ENCODE measurements at places on chromosomes 3 and 15.

- H3K27me3 ChIP-seq = peaks cover 18% of the 10 kb centered on the region
- no peak overlapping the region for H3K4me3 ChIP-seq
Measured at GRCh38 chr3:16176391-16177030, 2.0 kb downstream of the GALNT15 start.

- H3K4me1 ChIP-seq = no peaks in the 10 kb centered on the region
- H3K27me3 ChIP-seq = no peaks in the 10 kb centered on the region
- no peak overlapping the region for H3K27ac ChIP-seq
- DNase-seq = no peak
Measured at GRCh38 chr3:48039487-48040190, 23.4 kb upstream of the MAP4 start.

- DNase-seq = no peak
- H3K27me3 ChIP-seq = peaks cover 13% of the 10 kb centered on the region
- no peaks in the 10 kb centered on the region for H3K4me1 ChIP-seq
- H3K4me3 ChIP-seq = no peak overlapping the region
- H3K36me3 ChIP-seq = no peaks in the 10 kb centered on the region
Measured at GRCh38 chr15:67385971-67386370, 131.4 kb downstream of the IQCH start.

- DNase-seq = no peak
- H3K36me3 ChIP-seq = no peaks in the 10 kb centered on the region
- H3K4me3 ChIP-seq = no peak overlapping the region
- H3K4me1 ChIP-seq = no peaks in the 10 kb centered on the region
- no peaks in the 10 kb centered on the region for H3K27me3 ChIP-seq
- no peak overlapping the region for H3K27ac ChIP-seq
Measured at GRCh38 chr3:167814441-167814951, 79.0 kb downstream of the SERPINI1 start.

GRCh38 chr3:178140531-178141304, 395.5 kb upstream of the KCNMB2 start:
- no peaks in the 10 kb centered on the region for H3K4me1 ChIP-seq
- no peak overlapping the region for H3K27ac ChIP-seq
- DNase-seq = no peak
- no peaks in the 10 kb centered on the region for H3K27me3 ChIP-seq
- H3K36me3 ChIP-seq = no peaks in the 10 kb centered on the region
- no peak overlapping the region for H3K4me3 ChIP-seq

GRCh38 chr15:91465086-91465485, 365.0 kb downstream of the SV2B start:
- H3K4me3 ChIP-seq = no peak overlapping the region
- H3K27me3 ChIP-seq = peaks cover 5% of the 10 kb centered on the region
- no peaks in the 10 kb centered on the region for H3K4me1 ChIP-seq
- H3K36me3 ChIP-seq = no peaks in the 10 kb centered on the region
- H3K27ac ChIP-seq = no peak overlapping the region

DNA sequence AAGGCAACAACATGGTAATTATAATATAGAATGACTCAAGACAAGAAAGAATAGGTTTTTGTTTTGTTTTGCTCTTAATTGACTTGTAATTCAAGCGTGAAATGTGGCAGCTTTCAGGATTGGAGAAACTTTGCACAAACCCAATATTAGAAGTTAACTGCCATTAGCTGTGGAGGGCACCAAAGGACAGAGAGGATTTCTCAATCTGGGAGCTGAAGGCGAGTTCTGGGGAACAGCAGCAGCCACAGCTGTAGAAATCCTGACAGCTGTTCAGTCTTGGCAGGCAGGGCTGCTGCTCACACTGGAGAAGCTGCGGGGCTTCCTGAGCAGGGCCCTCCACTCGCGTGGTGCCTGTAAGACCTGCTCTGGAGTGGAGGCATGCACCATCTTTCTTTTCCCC, 182.2 kb upstream of the IL12A start:
- H3K4me1 ChIP-seq = no peaks in the 10 kb centered on the region
- H3K36me3 ChIP-seq = no peaks in the 10 kb centered on the region
- DNase-seq = no peak
- H3K27ac ChIP-seq = no peak overlapping the region
- H3K27me3 ChIP-seq = no peaks in the 10 kb centered on the region

DNA sequence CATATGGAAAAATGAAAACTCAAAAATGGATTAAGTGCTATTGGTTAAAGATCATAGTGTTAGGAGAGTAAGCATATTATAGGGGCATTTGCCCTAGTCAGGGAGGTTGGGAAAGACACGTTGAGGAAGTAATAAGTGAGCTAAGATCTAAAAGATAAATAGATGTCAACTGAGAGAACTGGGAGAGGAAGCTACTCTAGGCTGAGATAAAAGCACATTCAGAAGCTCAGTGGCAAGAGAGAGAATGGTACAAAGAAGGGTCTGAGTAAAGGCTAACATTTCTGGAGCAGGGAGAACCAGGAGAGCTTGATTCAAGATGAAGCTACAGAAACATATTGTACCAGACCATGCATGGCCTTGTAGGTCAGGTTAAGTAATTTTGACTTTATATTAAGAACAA, 63.9 kb downstream of the TRPC1 start:
- no peaks in the 10 kb centered on the region for H3K27me3 ChIP-seq
- no peak overlapping the region for H3K4me3 ChIP-seq
- DNase-seq = no peak
- no peaks in the 10 kb centered on the region for H3K4me1 ChIP-seq

DNA sequence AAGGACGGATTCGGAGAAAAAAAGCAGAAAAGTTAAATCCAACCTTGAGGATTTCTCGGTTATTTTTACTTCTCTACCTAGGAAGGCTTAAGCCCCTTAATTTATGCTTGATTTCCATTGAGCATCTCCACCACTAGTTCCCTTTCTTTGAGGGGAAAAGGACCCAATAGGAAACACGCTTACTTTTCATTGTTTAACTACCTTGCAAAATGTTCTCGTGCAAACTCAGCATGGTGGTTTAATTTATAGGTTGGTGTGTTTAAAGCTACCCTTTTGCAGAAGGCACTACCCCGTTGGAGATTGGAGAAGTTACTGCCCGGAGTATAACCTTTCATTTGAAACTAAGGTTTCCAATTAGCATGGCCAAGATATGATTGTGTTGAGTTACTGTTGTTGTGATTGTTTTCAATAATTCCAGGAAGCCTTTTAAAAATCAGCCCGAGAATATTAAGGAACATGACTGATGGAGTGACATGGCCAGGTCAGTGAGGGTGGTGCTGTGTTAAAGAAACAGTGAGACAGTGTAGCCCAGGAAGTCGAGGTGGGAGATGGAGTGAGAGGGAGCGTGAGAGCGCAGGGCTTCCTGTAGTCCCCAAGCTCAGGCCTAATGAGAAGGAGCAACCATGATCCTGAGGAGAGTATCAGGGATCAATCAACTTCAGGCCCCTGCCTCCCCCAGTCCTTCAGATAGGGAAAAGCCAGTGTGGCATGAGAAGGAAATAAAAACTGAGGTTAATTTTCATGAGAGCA, 76.6 kb downstream of the AQP9 start:
- H3K4me1 ChIP-seq = no peaks in the 10 kb centered on the region
- peaks cover 5% of the 10 kb centered on the region for H3K27me3 ChIP-seq
- no peaks in the 10 kb centered on the region for H3K36me3 ChIP-seq
- DNase-seq = no peak
- H3K4me3 ChIP-seq = no peak overlapping the region

DNA sequence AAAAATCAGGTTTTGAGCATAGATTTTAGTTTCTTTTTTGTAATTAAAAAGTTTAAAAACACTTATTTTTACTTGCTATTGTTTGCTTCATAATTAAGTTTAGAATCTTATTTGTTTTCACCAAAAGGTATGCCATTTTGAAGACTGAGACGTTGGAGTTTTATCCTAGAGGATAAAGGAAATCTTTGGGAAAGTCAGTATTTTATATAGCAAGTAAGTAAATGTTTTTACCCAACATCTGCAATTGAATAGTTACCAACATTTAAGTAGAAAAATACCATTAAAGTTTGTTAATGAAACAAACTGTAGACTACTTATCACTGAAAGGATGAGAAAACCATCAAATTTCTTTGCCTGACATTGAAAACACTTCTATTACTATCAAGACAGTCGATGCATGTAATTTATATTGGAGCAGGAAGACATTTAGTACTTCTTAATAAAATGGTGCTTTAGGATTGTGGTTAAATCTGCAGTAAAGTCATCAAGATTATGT, 14.0 kb upstream of the CHD2 start:
- peaks cover 66% of the 10 kb centered on the region for H3K4me1 ChIP-seq
- peak overlapping the region; percentile 47 for H3K27ac ChIP-seq
- no peak for DNase-seq

DNA sequence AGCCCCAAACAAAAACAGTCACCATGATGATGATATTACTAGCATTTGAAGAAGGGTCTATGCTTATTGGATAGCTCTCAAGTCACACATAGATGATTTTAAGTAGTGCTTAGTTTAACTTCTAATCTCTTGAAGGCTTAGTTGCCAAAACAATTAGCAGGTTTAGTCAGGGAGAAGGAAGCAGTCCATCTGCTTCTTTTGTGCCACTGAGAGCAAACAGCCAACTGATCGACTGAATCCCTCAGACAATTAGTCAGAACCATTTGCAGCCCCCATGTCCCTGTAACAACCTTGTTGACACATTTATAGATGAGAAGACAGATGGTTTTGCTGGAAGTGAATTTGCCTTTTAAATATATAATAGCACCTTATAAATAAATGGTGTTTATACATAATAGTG, 585.1 kb upstream of the SUCLG2 start:
- no peak for DNase-seq
- no peaks in the 10 kb centered on the region for H3K27me3 ChIP-seq
- H3K27ac ChIP-seq = no peak overlapping the region

GRCh38 chr3:66593978-66594377, 93.2 kb upstream of the LRIG1 start:
- H3K27me3 ChIP-seq = peaks cover 53% of the 10 kb centered on the region
- no peak overlapping the region for H3K4me3 ChIP-seq
- no peaks in the 10 kb centered on the region for H3K4me1 ChIP-seq
- no peak for DNase-seq
- no peaks in the 10 kb centered on the region for H3K36me3 ChIP-seq

- H3K4me1 ChIP-seq = peaks cover 11% of the 10 kb centered on the region
- DNase-seq = no peak
- no peak overlapping the region for H3K27ac ChIP-seq
Measured at GRCh38 chr3:195794708-195795107, 17.0 kb downstream of the MUC4 start.

All from activated B cell treated with CpG ODN at 0.5 μM for 24 hours (primary cell).